ENCODE measurements at places on chromosomes 1 and 21.

GRCh38 chr21:38159355-38159754 lies 97.4 kb upstream of the KCNJ15 start:
- DNase-seq, result no peak

GRCh38 chr1:68495968-68496679 lies 758 bp downstream of the DEPDC1 start:
- no peak for DNase-seq

GRCh38 chr21:27346041-27346448 lies 379.2 kb upstream of the ADAMTS5 start:
- no peak for DNase-seq

DNA sequence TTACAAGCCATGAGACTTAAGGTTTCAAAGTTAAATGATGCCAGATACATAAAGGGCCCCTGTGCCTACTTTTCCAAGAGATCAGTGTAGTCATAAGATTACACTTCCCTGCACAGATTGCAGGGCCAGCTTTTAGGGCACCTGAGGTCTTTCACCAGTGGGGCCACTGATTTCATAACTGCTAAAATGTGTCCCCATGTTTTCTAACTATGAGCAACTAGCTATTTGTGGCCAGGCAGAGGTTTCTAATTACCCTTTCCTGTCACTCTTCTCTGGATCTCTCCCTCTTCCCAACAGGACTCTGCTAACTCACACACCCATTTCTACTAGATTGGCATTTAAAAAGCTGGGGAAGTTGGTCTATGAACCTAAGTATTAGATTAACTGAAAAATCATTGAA lies 207.1 kb upstream of the SGIP1 start:
- DNase-seq, result no peak

DNA sequence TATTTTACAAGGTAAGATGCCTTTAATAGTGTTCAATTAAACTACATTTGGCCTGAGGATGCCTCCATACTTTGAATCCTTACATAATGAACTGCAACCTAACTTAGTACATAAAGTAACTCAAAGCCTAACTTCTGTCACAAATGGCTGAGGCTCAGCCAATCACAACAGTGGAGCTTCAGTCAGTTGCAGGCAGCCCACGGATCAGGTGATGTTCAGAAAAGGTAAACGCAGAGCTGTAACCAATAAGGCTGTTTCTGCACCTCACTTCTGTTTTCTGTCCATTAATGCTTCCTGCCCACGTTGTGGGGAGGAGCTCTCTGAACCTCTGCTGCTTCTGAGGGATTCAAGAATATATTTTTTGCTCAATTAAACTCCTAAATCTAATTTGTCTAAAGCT lies 94.8 kb upstream of the KIAA0040 start:
- no peak for DNase-seq

GRCh38 chr1:115123116-115123515 lies 33.8 kb upstream of the TSPAN2 start:
- no peak for DNase-seq

GRCh38 chr1:66758241-66758755 lies 6.0 kb downstream of the DYNLT5 start:
- DNase-seq, result no peak

All from nucleus accumbens (tissue), 56 donors.